Activated naive CD4-positive, alpha-beta T cell treated with anti-CD3 and anti-CD28 coated beads for 36 hours (primary cell): ENCODE measurements at places on chromosomes 11 and 22.

GRCh38 chr11:65426839-65427690, 4.5 kb downstream of the NEAT1 start:
- peak; percentile 68 for DNase-seq

DNA sequence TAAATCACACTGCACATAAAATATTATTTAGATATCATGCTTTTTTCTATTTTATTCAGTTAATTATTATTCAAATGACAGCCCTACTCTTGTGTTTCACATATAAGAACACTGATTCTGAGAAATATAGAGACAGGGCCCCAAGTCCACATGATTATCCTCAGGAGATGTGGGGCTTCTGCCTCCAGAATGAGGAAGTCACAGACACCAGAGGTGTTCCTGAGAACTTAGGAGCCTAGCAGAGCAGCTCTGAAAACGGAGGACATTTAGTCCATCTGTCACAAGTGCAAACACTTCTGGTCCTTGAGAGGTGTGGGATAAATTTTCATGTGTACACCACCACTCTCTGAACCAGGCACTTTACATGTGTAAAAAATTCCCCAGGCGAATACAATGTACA, 26.2 kb downstream of the TRIM66 start:
- no peak for DNase-seq

- no peak for DNase-seq
Measured at GRCh38 chr11:93733474-93733873, 7.8 kb downstream of the TAF1D start.

DNA sequence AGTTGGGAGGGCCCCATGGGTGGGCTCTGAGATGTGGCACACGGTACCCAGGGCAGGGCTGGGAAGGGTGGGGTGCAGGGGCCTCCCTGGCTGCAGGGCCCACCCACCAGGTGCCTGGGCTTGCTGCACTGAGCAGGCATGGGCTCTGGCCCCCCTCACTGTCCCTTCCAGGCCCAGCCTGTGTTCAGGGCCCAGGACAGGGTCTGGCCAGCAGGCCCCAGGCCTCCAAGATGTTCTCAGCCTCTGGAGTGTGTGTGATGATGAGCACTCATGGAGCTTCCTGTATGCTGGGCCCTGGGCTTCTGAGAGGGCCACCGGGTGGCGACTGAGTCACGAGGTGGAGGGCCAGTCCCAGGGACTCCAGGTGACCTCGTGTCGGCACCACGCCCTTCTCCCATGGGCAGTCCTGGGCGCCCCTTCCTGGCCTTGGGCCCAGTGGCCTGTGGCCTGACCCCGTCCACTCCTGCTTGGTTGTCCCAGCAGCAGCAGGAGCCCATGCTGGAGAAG, 55.9 kb upstream of the CCDC188 start:
- peak; percentile 32 for DNase-seq

DNA sequence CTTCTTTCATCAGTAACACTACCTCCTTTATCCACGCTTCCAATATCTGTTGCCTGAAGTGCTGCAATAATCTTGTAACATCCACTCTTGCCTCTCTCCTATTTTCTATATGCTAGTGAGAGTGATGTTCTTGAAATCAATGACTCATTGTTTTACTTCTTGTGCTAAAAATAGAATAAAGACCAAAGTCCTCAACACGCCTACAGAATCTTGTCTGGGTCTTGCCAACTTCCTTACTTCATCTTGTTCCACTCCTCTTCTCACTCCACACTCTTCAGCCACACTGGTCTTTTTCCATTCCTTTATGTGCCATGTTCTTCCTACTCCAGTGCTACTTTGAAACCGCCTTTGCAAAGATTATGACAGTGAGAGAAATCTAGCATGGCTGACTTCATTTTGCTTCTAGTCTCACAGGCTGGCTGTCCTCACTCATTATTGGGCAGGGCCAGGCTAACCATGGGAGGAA, 136.4 kb downstream of the CCDC81 start:
- peak; percentile 10 for DNase-seq

DNA sequence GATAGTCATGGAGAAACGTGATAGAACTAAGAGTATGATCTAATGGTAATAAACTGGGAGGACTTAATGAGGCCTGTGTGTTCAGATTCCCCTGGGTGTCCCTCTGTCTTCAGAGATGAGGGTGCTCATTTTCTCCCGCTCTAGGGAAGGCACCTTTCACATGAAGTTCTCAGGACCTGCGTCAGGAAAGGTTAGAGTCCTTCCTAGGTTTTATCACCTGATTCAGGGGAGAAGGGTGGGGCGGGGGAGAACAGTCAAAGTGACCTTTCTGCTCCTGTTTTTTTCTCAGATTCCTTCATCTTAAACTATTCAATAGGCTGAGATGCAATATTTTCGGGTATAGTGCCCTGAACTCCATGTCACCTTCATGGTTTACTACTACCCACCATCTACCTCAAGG, 22.4 kb upstream of the CRTAM start:
- DNase-seq: no peak

- DNase-seq: no peak
Measured at GRCh38 chr11:20275987-20276965, 87.2 kb upstream of the HTATIP2 start.

DNA sequence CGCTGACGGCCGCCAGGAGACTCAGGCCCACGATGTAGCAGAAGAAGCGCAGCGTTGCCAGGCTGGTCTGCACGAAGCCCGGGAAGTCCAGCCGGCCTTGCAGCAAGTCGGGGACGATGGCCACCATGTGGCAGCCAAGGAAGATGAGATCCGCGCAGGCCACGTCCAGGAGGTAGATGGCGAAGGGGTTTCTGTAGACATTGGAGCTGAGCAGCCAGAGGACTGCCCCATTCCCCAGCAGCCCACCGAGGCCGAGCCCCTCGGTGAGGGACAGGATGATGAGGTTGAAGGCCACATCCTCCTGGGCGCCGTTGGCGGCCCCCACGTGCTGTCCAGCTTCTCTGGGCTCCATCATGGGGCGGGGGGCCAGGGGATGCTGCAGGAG, 3.8 kb downstream of the MRGPRE start:
- no peak for DNase-seq

DNA sequence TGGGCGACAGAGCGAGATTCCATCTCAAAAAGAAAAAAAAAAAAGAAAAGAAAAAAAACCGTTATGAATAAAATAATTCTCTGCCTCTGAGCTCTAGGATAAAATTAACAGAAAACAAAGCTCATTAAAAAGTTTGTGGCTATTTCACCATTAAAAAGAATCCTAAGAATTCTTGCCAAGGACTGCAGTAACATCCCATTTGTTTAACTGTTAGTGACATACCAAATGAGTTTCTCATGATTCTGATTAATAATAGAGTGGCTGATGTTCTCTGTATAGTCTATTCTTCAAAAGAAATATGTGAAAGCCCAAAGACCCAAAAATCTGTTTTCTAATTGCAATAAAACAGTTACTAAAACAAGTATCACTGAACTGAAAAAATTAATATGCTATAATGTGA, 19.7 kb downstream of the CLNS1A start:
- DNase-seq: no peak

DNA sequence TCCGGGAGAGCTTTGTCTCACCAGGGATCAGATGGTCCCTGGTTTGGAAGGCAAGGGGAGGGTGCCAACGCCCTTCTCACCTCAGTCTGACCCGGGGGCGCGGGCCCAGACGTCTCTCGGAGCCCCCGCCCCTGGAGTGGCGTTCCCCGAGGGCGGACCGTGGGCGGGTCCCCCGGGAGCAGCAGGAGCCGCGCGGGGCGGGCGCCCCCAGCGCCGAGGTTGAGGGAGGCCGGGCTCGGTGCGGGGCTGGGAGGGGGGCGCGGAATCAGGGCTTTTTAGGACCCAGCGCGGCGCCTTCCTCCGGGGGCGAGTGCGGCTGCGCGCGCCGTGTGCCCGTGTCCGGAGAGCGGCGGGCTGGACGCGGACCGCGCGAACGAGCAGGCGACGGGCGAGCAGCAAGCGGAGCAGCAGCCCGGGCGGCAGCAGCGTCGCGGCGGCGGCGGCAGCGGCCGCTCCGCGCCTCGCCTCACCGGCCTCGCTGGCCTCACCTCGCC, at the start of gene KCNC1:
KCNC1 (plus strand) TSS at position 364 of the 494 bp plus-strand sequence. CDS start 1,222 bp downstream, outside the sequence.
- DNase-seq: no peak

DNA sequence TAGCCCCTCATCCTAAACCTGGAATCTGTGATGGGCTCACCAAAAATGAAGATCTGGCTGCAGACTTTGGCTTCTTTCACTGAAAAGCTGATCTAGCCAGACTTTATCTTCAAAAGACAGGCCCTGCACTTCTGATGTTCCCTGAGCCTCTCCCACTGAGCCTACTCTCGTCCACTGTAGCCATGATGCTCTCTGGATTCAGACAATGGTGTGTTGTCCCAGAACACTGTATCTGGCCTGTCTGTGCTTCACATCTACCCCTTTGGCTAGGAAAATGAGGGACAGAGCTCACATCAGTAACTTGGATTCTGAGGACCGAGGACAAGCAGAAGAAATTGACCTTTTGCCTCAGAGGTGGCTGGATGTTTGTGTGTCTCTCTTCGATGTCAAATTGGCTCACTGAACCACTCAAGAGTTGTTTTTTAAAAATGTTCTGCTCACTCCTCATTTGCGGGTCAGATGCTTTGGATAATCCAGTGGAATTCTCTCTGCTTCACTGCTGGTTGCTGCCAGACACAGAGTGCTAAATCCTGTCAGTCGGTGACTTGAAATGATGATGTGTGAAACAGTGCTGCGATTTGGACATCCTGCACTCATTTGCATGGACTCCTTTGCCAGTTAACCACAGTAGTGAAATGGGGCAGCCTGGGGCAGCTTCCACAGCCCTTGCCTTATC, 67.5 kb downstream of the ARFGAP2 start:
- no peak for DNase-seq

DNA sequence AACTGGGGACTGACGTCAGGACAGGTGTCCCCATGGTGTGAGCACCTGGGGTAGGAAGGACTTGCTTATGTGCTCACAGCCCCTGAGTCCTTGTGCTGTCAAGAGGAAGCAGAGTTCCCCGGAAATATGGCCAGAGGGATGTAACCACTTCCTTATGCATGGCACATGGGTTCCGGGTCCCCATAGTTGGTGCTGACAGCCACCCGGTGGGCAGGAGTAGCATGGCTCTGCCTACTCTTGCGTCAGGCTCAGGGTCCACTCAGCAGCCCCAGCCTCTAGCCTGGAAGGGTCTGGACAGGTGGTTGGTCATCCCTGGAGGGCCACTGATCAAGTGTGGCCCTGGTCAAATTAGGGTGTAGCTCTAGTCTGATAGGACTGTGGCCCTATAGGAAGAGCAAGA, 42.8 kb upstream of the CCND1 start:
- DNase-seq: peak; percentile 10

GRCh38 chr22:39994041-39994565, 651 bp upstream of the FAM83F start:
- DNase-seq: peak; percentile 81

DNA sequence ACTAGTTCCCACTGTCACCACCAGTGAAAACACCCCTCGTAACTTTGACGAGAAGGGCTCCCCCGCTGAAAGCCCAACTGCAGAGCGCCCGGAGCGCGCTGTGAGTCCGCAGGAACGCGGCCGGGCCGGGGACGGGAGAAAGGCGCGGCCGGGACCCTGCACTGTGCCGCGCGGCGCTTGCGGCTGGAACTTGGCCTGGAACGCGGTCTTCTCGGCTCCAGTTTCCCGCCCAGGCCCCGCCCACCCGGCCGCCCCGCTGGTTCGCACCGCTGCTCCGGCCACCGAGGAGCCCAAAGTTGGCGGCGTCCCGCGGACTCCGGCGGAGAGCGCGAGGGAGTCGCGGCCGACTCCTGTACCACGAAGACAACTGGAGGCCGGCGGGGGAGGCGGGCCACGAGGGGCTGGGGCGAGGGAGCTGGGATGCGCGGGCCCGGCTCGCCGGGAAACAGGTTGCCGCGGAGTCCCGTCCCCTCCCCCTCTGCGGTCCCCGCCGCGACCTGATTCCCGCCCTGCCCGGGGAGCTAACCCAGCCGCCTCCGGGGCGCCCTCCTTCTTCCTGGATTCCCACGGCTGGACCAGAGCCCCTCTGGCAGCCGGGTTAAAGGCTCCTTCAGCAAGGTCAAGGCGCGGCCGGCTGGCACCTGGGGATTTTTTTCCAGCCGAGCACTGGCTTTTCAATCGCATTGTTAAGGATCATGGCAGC, 3.4 kb downstream of the TENM4 start:
- DNase-seq: no peak

- DNase-seq: no peak
Measured at GRCh38 chr22:19244600-19245352, 46.7 kb downstream of the CLTCL1 start.

GRCh38 chr11:64318766-64319761, 1.1 kb downstream of the PRDX5 start:
- DNase-seq: no peak

GRCh38 chr22:19918332-19919106, 23.1 kb upstream of the COMT start:
- DNase-seq: no peak

GRCh38 chr11:106627694-106628093, 390.6 kb downstream of the GUCY1A2 start:
- DNase-seq: no peak

DNA sequence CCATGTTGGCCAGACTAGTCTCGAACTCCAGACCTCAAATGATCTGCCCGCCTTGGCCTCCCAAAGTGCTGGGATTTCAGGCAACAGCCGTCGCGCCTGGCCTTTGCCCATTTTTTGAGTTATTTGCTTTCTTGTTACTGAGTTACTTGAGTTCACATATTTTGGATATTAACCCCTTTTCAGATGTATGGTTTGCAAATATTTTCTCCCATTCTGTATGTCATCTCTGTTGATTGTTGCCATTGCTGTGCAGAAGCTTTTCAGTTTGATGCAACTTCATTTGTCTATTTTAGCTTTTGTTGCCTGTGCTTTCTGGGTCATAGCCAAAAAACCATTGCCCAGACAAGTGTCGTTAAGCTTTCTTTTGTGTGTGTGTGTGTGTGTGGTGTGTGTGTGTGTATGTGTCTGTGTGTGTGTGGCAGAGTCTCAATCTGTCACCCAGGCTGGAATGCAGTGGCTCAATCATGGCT, 6.8 kb downstream of the TSGA10IP start:
- DNase-seq: no peak

GRCh38 chr11:88122956-88123355, 52.3 kb downstream of the RAB38 start:
- DNase-seq: no peak

DNA sequence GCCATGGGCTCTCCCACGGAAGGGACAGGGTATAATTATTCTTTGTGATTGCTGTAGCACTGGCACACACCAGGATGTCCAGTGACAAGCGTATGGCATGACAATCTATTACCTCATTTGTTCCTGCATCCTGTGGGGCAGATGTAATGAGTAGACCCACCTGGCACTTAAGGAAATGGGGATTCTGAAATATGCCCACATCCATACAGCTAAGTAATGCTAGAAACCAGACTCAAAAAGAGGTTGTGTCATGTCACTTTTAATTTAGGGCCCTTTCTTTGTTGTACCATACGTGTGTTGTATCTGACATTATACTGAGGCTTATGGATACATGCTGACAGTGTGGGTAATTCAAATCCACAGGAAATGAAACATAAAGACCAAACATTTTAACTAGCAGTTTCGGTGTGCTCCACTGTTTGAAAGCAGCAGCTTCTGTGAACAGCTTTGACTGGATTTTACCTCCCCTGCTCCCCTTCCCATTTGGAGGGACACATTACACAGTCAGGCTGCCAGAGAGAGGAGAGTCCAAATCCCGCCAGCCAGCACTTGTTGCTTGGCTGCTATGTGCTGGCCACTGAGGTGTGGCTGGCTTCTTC, 21.2 kb downstream of the GRAMD1B start:
- DNase-seq: peak; percentile 30

GRCh38 chr11:58770166-58770565, 38.4 kb upstream of the GLYAT start:
- DNase-seq: no peak

GRCh38 chr11:99682646-99683045, 661.9 kb downstream of the CNTN5 start:
- DNase-seq: no peak

- DNase-seq: no peak
Measured at GRCh38 chr11:73789279-73789670, 1.6 kb downstream of the MRPL48 start.
